ENCODE measurements at places on chromosomes 16 and 17.

- DNase-seq = no peak
These were observed 54.7 kb downstream of the USP22 start for GRCh38 chr17:20988001-20988636.

- DNase-seq = no peak
These were observed 588.7 kb downstream of the RBFOX1 start for GRCh38 chr16:7921345-7921744.

DNA sequence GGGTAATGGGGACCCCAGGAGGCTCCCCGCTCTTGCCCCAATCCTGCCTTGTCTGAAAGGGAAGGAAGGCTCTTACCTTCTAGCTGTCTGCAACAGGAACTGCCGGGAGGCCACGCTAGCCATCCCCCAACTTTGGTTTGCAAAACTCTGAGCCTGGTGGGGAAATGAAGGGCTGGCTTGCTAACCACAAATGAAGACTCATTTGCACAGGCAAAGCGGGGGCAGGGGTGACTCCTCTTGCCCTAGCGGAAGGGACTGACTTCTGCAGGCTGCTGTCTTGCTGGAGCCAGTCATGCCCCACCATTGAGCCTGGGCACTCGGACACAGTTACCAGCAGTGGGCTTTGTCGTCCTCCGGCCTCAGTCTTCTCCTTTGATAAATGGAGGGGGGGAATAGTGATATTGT is 52.6 kb downstream of the PLCG2 start:
- DNase-seq = peak; percentile 69

GRCh38 chr16:79972053-79972704 is 371.6 kb upstream of the MAF start:
- DNase-seq = no peak

DNA sequence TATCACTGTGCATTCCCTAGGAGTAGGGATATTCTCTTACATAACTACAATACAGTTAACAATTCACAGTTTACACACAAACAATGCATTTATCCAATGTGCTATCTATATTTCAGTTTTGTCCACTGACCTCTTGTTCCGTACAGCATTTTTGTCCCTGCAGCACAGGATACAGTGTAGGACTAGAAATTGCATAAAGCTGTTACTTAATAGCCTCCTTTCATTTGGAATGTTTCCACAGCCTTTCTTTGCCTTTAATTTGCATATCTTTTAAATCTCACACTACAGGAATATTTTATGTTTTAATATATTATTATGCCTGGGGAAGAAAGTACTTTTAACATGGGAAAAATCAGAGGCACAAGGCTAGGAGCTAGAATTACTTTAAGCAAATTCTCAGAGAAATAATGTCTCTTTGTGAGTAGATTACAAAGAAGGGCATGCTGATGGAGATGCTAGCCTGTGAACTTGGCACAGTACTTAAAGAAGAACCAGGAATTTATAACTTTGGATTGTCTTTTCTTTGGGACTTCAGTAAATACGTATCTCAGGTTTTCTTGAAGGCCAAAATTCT is 144.3 kb downstream of the ITFG1 start:
- no peak for DNase-seq

GRCh38 chr17:40348136-40348504 is 16.4 kb downstream of the GJD3 start:
- DNase-seq = no peak

DNA sequence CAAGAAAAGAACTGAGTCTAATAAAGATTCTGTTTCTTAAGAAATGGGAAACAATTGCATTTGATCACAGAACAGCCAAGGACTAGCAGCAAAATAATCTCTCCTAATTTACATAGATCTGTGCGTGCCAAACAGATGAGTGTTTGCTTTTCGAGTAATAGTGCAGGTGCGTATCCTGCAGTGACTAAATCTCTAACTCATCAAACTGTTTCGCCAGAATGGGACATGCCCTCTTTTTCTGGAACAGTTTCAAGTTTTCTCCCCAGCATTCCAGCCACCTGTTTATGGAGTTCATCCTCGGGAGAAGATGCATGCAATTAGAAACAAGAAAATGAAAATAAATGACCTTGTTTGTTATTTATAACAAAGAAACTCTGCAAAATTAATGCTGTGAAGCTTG is 5.7 kb upstream of the TOX3 start:
- no peak for DNase-seq

DNA sequence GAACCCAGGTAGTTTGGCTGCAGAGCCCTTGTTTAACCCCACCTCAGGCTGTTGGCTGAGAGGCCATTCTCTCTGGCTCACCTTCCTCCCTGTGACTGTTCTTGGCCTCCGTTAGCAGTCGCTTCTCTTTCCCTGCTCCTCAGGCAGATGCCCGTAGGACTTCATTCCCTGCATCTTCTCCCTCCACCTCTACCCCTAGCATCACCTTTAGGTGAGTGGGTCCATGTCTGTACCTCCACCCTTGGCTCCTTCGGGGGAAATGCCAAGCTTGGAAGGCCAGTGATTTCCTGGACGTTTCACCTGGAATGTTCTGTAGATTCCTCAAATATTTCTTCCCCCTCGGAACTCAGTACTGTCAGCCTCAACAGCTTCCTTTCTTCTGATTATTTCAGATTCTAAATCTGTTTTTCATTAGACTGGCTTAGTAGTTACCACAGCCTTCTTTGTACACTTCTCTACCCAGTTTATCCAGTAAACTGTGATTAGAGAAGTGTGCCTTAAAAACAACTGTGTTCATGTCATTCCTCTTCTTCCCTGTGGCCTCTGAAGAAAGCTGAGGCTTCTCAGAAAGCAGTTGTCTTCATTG is 227.9 kb downstream of the MSI2 start:
- DNase-seq = no peak

- DNase-seq = no peak
These were observed 23.8 kb downstream of the SNX11 start for GRCh38 chr17:48131216-48131824.

- DNase-seq = no peak
These were observed 36.2 kb upstream of the NAT9 start for GRCh38 chr17:74812109-74813009.

- no peak for DNase-seq
These were observed 2.4 kb downstream of the SCRN2 start for GRCh38 chr17:47838636-47839035.

- no peak for DNase-seq
These were observed at the start of gene SCNN1G for GRCh38 chr16:23182679-23183542. Gene SCNN1G, plus strand, starts transcription at chr16:23182745. Its CDS starts 3,527 bp downstream, at chr16:23186272.

DNA sequence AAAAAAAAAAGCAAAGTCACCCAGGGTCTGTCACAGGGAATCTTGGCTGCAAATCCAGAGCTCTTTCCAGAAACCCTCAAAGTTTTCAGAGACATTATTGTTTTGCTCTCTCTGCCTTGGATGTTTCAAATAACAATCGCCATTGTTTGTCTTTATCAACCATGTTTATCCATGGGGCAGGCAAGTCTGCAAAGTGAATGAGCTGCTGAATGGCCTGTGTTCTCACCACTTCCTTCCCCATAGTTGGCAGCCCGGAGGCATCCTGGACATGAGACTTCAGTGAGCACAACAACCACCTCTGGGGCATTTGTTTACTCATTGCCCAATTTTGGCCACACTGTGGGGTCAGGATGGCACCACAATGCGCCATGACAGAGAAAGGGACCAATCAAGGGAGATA is 53.1 kb upstream of the USP7 start:
- DNase-seq = no peak

DNA sequence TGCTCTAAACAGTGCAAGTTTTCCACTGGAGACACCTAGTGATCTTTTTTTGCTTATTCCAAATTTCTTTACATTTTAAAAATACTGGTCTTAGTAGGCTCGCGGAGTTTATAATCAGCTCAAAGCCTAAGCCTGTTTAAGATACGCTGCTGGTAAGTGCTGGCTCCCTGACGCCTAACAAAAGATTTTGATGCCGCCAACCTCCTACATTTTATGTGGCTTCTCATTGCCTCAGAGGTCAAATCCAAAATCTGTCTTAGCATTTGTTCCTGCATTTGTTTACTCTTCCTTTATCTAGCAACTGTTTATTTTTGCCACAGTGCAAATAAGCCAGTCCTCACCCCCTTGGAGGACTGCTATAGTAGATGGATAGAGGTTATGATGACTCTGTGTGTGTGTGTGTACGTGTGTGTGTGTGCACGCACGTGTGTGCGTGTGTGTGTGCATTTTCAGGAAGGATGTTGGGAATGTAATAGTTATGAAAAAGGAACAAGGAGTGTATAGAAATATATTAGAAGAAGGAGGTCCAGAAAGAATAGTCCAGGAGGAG is 24.8 kb downstream of the HS3ST3B1 start:
- no peak for DNase-seq

DNA sequence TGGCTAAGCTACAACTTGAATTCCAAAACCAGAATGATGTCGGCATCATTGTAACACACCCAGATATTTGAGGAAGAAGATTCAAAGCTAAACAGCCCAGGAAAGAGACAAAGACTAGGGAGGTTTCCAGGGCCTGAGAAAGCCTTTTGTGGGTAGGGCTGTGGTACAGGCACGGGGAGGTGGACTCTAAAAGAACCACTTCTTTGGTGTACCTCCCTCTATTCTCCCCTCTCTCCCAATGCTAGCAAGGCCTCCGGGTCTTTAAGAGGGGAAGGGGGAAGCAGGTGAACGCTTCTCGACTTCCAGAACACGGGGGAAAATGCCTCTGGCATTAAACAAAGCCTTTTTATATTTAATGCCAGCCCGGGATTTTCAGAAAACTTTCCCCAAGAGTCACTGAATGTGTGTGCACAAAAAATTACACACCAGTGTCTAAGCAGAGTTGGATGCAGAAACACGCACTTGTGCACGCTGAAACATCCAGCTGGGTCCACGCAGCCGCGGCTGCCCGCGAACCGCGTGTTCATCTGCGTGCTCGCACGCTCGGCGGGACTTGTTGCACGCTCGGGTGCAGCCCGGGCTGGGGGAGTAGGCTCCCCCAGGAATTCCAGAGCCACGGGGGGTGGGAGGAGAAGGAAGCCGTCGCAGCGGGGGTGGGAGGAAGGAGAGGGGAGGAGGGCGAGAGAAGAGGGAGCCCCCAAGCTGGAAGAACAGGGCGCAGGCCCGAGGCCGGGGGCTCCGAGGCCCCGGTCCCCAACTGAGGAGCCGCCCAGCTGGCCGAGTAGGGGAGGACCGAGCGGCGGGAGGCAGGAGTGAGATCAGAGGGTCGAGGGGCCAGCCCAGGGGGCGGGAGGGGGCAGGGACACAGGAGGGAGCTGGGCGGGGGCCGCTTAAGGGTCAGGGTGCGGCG is 20.1 kb upstream of the ZNF423 start:
- DNase-seq = no peak

- DNase-seq = peak; percentile 60
These were observed at the start of gene CCL3 for GRCh38 chr17:36089888-36090836. Gene CCL3, minus strand, starts transcription at chr17:36090143. Its CDS starts 85 bp downstream, at chr17:36090058.

DNA sequence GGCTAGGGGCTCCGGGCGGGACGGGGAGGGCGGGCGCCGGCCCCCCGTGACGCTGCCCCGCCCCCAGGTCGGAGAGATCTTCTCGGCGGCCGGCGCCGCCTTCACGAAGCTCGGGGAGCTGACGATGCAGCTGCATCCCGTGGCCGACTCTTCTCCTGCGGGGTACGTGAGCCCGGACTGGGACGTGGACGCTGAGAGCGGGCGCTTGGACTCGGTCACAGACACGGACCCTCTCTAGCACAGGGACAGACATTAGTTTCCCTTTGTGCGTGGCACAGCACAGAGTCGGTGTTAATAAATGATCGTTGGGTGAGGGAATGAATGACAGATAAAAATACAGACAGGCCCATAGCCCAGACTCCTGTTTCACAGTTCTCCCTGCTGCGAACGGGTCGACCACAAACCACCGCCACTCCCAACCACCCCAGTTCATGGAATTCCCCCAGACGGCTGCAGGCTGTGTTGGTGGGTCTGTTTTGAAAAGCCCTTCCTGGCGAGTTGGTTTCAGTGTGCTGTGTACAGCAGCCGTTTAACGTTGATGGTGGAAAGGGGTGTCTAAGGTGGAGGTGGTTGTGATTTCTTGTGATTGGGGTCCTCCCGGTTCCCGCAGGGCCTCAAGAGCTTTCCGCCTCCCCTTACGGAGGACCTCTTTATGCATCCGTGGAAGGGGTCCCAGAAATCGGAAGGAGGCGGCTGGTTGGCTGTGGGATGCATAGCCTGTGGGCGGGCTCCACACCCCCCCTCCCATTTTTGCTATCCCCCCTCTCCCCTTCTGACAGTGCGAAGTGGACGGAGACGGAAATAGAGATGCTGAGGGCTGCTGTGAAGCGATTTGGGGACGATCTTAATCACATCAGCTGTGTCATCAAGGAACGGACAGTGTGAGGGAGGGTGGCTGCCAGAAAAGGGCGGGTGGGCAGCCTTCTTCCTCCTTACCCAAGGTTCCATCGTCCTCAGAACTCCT is 2.9 kb downstream of the RNASEK start:
- peak; percentile 73 for DNase-seq

DNA sequence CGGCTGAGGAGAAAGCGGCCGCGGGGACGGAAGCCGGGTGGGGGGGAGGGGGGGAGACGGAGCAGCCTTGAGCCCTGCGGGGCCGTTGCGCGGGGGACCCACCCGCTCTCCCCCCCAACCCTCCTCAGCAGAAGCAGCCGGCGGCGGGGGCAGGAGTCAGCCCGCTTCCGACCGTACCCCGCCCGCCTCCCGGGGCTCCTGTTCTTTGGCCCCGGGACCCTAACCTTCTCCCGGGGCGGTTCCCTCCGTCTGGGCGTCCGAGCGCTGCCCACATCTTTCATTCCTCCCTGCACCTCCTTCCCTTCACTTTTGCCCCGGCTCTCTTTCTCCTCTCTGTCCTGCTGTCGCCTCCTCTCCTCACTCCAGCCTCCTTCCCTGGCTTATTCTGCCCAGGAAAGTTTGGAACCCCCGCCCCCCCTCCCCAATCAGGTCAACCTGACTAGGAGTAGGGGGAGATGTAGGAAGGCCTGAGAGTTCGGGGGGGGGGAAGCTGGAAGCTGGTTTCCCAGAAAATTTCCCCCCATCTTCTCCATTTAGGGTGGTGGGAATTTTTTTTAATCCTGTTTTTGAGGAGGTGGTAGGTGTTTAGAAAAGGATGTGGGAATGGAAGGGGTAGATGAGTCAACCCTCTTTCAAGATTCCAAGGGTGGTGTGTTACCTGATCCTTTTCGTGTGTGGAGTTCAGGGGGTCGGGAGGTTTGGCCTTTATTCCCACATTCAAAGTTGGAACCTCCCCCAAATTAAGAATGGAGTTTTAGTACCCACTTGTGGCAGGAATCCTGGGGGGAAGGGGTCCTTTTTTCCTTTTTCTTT is 427 bp upstream of the NLK start:
- no peak for DNase-seq

DNA sequence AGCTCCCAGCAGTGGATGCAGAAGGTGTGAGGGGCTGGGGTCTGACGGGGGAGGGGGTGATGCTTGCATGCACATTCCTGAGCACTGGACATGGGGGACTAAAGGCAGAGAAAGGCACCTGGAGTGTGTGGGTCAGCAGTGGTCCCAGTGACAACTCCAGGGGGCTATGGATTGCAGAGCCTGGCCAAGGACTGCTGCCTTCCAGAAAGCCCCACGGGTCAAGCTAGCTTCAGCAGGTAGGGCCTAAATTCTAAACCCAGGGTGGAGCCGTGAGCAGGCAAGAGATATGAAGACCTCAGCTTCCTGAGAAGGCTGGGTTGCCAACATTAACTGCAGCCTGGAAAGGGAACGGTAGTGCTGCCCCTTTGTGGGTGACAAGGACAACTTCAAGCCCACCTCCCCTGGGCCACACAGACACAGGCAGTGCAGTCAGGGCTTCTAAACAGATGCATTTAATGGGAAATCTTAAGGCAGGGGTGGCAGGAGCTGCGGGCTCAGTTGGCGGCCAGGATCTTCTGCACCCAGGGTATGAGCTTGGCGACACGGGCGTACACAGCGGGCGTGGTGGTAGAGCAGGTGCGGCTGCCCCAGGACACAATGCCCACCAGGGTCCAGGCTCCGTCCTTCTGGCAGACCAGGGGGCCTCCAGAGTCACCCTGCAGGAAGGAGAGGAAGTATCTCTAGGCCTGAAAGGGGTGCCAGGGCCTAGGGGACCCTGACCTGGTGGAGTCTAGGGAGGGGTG is 3.1 kb downstream of the CTRB2 start:
- DNase-seq = no peak

- DNase-seq = no peak
These were observed 100.0 kb downstream of the XYLT1 start for GRCh38 chr16:17370731-17371285.

All from stimulated activated CD8-positive, alpha-beta memory T cell treated with anti-CD3 and anti-CD28 coated beads, Interleukin-15, amount 100 ng/mL, for 48 hours (primary cell).